ENCODE measurements at places on chromosomes 2 and 18. TPM values are rescaled to one million over a fixed set of nuclear protein-coding genes. Genes with fewer than 3 reads are reported as not detected.

DNA sequence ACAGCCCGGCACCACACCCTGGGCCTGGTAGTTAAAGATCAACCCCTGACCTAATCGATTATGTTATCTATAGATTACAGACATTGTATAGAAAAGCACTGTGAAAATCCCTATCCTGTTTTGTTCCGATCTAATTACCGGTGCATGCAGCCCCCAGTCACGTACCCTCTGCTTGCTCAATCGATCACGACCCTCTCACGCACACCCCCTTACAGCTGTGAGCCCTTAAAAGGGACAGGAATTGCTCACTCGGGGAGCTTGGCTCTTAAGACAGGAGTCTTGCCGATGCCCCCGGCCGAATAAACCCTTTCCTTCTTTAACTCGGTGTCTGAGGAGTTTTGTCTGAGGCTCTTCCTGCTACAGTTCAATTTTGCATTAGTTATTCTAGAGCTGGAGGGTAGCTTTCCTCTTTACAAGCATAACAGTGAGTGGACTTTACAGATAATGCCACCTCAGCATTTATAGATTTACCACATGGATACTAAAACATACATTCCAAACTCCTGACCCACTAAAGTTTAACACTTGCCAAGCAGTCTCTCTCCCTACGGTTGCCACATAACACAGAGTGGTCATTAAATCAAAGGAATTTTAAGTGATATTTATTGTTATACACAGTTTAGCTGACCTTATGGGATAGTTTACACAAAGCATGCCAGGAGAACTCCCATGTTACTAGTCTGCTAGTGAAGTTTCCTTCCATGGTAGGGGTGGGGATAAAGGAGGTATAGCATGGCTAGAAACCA, 101.0 kb downstream of the EVA1A start:
- no peak for DNase-seq

DNA sequence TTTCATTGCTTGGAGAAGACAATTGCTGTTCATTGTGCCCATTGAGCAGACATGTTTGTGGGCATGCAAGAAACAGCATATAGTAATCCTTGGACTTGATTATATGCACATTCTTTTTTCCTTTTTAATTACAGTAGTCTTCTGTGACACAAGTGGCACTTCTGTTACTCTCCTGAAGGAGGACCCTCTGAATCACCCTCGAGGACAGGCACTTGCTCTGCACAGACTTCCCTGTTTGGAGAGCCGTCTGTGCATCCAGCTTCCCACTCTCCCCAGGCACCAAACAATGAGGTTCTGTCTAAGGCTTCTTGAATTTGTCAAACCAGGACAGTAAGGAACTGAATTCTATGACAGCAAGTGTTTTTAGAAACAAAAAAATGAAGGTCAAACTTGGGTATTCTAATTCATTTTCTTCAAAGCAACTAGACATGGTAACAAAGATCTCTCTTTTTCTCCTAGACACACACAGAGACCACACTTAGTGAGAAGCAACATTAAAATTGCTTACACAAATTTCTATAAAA, 844.6 kb upstream of the ID2 start:
- no peak for DNase-seq

DNA sequence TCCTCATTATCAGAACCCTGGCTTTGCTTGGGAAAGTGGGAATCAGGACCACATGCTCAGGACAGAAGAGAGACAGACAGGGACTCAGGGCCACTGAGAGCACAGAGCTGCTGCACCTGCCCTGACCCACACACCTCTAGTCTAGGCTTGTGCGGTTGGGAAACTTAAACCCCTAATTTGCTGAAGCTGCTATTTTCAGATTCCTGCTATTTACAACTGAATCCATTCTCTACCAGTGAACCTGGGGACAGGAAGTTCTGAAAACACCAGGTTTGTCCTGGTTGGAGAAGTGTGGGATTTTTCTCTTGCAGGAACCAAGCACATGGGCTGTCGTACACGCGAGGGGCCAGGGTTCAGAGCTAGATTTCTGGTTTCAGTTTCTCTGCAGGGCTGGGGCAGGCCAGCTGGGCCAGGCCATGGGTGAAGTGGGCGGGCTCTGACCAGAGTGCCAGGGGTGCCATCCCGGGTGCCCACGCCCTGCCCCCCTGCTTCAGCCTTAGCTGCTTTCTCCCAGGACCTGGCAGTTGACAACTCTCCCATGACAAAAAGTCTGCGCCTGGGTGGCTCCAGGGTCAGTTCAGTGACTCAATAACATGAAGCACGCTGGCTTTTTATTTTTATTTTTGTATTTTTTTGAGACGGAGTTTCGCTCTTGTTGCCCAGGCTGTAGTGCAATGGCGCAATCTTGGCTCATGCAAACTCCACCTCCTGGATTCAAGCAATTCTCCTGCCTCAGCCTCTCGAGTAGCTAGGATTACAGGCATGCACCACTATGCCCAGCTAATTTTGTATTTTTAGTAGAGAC, 51.3 kb upstream of the SLC1A4 start:
- no peak for DNase-seq

GRCh38 chr2:135965756-135966155, 19.7 kb downstream of the DARS1 start:
- DNase-seq, result no peak

- DNase-seq, result no peak
These were observed 162.5 kb downstream of the RAD51AP2 start for GRCh38 chr2:17355608-17356329.

Gene TRIM43
- not detected for total RNA-seq

Gene CTAGE1
- not detected for total RNA-seq

Gene AMER3
- total RNA-seq, result not detected

All from osteocyte (in vitro differentiated cells).